Neural progenitor cell (in vitro differentiated cells): ENCODE measurements at places on chromosomes 3 and 15. TPM values are rescaled to one million over a fixed set of nuclear protein-coding genes. Genes with fewer than 3 reads are reported as not detected.
A peak's percentile ranks its signal among the peaks of the same experiment; 100 is the strongest.

The RLBP1 gene
- 1.3 and 2.6 TPM in 2 replicates for total RNA-seq

The ST8SIA2 gene
- 13.6 and 17.8 TPM in 2 replicates for total RNA-seq

The KNG1 gene
- total RNA-seq, result not detected in 2 replicates

The DNAH12 gene
- 0.02 and 0.03 TPM in 2 replicates for total RNA-seq

The TGM5 gene
- total RNA-seq, result not detected in 2 replicates

The CPN2 gene
- total RNA-seq, result not detected in 2 replicates

The TRH gene
- total RNA-seq, result 0.19 TPM in 1 of 2 replicates, not detected in the other

GRCh38 chr3:190597291-190597690 is 83.4 kb downstream of the IL1RAP start:
- DNase-seq, result no peak

DNA sequence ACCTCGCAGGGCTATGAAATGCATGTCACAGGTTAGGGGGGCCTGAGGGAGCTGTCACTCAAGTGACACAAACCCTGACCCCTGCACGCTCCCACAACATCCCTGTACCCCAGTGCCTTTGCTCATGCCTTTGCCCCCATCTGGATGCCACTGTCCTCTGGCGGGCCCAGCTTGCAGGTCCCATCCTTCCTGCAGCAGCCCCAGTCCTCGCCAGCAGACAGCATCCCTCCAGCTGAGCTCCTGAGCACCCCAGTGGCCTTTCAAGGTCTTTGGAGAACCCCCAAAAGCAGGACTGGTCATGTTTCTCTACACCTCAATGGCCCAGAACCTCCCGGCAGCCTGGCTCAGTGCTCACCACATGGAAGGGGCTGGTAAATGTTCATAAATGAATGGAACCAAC is 170.4 kb downstream of the ADAMTS17 start:
- DNase-seq, result no peak

- no peak for DNase-seq
These were observed 131.8 kb downstream of the MDFIC2 start for GRCh38 chr3:70180664-70181063.

DNA sequence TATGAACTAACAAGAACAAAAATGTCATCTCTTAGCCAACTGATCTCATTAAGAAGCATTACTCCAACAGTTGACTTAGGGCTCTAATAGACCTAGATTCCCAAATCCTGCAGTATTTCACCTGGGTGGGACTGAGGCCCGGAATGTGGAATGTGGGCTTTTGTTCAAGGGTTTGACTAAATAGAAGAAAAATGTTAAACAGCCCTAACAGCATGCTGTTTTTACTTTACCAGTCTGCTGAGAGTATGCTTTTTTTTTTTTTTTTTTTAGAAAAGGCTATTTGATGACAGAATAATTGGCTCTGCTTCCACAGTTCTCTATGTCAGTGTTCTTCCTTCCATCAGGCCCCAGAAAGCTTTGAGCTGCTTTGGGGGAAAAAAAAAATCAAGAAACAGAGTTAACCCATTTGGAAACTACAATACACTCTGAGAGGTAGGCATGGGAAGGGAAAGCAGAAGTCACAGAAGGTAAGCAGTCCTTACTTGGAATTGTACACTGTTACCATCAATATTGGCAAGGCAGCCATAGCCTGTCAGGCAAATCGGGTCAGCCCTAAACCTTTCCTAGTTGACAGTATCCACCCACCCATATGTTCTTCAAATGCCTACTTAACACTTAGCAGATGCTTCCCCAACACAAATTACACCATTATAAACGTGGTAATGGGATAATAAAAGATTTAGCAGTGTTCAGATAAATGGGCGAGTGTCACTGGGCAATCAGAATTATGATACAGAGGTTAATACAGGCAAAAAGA is 224.2 kb downstream of the CNTN3 start:
- peak; percentile 36 for DNase-seq

GRCh38 chr15:91589360-91589759 is 264.1 kb upstream of the SLCO3A1 start:
- DNase-seq, result no peak

DNA sequence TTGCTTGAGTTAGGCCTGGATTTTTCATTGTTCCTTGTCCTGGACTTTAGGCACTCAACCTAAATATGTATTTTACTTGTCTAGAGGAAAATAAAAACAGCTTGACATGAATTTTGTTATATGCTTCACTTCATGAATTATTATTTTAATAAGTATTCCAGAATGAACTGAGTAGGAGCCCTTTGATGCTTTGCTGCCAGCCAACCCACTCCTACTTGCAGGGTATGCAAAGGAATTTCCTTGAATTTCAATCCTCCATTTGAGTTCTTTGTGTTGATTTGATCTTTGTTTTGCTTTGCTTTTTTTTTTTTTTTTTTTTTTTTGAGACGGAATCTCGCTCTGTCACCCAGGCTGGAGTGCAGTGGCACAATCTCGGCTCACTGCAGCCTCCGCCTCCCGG is 11.6 kb downstream of the ARL6IP5 start:
- no peak for DNase-seq

GRCh38 chr15:71080705-71081104 is 34.6 kb upstream of the THSD4 start:
- no peak for DNase-seq

GRCh38 chr3:154776549-154777225 is 303.4 kb upstream of the MME start:
- DNase-seq, result no peak
